ENCODE measurements at places on chromosomes 1 and 21.

GRCh38 chr1:153746174-153746573 is 18.3 kb downstream of the INTS3 start:
- no peak for DNase-seq

- DNase-seq, result no peak
Observed at GRCh38 chr1:93840956-93841482, 38.0 kb downstream of the DNTTIP2 start.

DNA sequence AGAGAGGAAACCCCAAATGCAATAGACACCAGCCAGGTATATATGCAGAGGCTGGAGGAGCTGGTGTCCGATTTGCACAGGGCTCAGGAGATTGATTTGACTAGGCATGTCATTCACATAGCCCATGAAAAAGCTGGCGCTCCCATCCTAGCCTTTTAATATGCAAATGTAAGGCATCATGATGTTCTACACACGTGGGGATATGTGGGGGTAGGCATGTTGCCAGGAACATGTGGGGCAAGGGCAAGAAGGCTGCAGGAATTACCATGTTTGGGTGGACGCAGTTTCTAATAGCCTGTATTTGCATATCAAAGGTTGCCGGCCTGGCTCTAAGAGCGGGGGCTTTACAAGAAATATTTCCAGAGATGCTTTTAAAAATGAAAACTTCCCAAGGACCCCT is 11.7 kb upstream of the SH3GLB1 start:
- DNase-seq, result no peak

DNA sequence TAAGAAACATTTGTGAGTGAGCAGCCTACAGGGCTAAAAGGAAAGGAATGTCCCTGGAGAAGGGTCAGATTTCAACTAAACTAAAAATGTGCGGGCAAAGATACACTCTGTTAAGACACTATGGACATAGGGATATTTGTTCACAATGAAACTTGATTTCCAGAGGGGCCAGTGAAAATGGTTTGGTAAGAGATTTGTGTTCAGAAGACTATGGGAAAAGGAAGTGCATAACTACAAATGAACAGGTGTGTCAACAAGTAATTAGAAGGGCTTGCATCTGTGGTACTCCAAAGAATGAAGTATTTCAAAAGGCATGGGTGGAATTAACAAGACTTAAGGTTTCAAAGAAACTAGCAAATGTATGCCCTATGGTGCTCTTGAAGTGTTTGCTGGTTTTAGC is 60.4 kb downstream of the NME7 start:
- no peak for DNase-seq

DNA sequence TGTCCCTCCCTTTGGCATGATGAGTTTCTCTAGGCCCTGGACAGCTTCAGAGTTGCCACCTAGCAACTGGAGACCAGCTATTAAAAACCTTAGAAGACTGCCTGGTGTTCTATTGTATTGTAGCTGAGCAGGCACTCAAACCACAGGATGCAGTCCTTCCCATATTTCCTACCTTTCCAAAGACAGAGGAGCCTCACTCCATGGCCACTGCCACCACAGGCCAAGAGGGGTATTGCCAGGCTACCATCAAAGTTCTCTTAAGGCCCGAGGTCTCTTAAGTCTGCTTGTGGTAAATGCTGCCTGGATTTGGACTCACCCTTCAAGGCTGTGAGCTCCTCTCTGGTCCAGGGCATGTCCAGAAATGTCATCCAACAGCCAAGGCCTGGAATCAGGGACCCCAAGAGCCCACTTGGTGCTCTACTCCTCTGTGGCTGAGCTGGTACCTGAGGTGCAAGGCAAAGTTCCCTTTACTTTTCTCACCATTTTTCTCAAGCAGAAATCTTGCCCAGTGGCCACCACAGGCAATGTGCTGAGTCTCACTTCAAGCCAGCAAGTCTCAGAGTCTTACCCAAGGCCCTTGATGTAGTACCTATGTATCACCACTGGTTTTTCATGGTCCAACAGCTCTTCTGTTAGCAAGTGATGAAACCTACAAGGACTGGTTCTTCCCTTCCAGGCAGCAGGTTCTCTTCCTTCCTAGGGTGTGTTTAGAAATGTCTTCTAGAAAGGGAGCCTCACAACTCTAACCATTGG is 269.4 kb downstream of the AMY1C start:
- DNase-seq, result no peak

DNA sequence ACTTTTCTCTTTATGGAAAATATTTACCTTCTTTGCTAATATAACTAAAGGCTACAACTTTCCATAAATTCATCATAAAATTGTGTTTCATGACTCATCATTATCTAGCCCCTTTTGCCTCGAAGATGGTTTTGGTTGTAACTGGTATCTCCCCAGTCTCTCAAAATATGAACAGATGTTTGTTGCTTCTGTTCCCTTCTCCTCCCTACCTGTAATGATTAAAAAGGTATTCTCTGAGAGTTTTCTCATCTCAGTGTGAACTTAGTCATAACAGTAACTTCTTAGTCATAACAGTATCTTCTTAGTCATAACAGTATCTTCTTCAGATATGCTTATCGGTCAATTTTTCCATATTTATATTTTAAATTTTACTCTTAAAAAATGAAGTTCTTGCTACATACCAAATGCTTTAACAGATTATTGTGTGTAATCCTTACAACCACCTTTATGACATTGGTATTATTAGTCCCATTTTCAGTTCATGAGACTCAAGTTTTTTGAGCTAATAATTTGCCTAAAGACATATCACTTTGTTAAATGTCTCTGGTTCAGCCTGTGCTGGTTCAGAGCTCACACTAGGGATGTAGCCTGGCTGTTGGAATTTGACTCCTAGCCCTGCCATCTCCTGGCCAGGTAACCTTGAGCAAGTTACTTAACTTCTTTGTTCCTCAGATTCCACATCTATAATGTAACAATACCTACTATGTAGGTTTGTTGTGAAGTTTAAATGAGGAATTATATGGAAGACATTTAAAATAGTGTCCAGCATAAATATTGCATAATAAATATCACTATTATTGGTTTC is 32.6 kb downstream of the ATP1B1 start:
- DNase-seq, result no peak
